NCI-H510A (cell line): ENCODE measurements at places on chromosomes 6 and 20.

GRCh38 chr6:148296771-148297170 lies 45.9 kb upstream of the SASH1 start:
- no peak for DNase-seq

- DNase-seq, result no peak
Measured at GRCh38 chr6:155014670-155015300, 19.7 kb downstream of the TIAM2 start.

- DNase-seq, result no peak
Measured at GRCh38 chr20:13452470-13453124, 186.1 kb downstream of the TASP1 start.

DNA sequence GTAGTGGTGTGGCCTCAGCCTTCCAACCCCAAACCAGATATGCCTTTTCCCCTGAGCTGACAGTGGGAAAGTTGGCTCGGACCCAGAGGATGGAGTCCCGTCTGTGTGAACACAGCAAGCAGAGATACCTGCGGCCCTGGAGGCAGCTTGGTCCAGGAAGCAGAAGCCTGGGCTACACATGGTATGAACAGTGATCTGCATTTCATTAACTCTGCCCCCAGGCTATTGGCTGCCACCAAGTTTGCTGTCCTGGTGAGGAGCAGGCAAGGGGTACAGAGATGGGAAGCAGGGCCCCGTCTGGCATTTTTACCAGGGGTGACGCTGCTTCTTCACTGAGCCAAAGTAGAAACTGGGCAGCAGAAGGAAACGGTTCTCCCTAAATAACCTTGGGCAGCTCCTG lies 90.0 kb downstream of the EDN3 start:
- DNase-seq, result no peak

GRCh38 chr20:21323640-21324039 lies 20.5 kb downstream of the XRN2 start:
- no peak for DNase-seq

DNA sequence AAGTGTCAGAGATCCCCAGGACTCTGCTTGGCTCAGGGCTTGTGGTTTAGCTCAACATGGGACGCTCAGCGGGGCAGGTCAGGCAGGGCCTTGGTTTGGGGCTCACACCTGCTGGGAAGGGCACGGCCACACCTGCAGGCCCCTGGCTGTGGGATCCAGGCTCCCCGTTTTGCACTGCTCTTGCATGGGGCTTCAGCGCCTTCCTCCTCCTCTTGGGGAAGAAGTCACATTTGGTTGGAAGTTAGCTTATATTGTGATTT lies 378.3 kb downstream of the CDH4 start:
- no peak for DNase-seq
